ENCODE measurements at places on chromosomes 4 and X.

DNA sequence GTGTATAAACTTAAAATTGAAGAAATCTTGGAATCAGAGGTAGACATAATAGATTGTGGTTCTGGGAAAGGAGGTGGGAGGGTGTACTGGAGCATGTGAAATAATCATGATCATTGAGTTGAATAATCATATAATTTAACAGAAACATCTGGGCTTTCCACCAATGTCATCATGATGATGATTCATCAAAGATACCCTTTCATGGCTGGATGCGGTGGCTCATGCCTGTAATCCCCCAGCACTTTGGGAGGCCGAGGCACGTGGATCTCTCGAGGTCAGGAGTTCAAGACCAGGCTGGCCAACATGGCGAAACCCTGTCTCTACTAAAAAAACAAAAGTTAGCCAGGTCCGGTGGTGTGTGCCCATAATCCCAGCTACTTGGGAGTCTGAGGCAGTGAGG is 6.7 kb upstream of the RUFY3 start:
- no peak for DNase-seq

- DNase-seq, result no peak
Measured at GRCh38 chr4:123699880-123700771, 303.5 kb downstream of the SPRY1 start.

DNA sequence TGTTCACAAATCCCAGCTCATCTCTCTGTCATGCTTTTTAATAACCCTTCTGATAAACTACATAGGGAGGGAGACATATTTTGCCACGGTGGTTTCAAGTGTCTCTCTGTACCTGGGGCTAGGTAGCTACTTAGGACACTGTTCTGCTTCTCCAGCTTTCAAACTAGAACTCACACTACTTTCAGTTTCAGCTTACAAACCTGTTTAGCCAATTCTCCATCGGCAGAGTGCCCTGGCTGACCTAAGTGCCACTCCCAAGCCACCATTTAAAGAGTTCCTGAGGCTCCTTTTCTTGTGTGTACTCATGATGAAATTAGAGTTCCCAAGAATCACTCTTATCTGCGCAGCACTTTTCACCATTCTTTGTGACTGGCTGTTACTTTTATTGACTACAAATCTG is 899.2 kb downstream of the FAT4 start:
- no peak for DNase-seq

DNA sequence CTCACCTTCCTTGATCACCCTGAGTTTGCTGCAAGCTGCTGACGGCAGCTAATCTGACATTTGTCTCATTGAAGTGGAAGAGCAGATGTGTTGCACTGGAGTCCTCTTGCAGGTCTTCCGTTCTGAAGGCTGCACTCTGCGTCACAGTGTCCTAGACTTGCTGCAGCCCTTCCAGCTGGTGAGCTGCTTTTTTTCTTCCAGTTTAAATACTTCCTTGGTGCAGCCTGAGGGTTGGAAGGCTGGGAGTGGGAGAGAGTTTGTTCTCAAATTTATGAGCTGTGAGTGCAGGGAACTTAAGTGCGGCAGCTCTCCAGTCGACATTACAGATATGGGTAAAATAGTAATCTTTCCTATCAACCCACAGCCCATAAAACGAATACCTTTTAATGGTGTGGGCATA is 303.6 kb upstream of the FAT1 start:
- no peak for DNase-seq

- no peak for DNase-seq
Measured at GRCh38 chr4:180465364-180465763, 1777.8 kb upstream of the TENM3 start.

DNA sequence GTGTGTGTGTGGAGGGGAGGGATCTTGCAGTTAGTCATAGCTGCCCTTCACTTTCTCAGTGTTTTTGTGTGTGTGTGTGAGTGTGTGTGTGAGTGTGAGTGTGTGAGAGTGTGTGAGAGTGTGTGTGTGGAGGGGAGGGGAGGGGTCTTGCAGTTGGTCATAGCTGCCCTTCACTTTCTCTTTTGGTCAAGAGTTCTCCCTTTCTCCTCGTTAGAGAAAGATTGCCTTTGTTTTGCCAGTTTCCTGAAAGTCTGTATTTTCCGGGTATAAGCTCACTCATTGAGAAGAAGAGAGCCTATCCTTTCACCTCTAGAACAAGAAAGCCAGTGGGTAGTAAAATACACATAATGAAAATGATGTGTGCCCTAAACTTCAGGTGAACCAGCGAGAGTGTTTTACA is 75.2 kb upstream of the ENPP6 start:
- DNase-seq, result no peak

GRCh38 chr4:184715526-184715925 is 18.4 kb downstream of the CENPU start:
- no peak for DNase-seq

GRCh38 chr4:56671860-56672259 is 9.2 kb downstream of the HOPX start:
- no peak for DNase-seq

GRCh38 chr4:1218634-1219565 is 30.0 kb downstream of the CTBP1 start:
- no peak for DNase-seq

Measured in stimulated activated CD4-positive, alpha-beta T cell treated with anti-CD3 and anti-CD28 coated beads, Interleukin-1b, Interleukin-23, amount 100 ng/mL, for 24 hours (primary cell).